Choroid plexus epithelial cell (primary cell): ENCODE measurements at places on chromosomes 7 and 10.

DNA sequence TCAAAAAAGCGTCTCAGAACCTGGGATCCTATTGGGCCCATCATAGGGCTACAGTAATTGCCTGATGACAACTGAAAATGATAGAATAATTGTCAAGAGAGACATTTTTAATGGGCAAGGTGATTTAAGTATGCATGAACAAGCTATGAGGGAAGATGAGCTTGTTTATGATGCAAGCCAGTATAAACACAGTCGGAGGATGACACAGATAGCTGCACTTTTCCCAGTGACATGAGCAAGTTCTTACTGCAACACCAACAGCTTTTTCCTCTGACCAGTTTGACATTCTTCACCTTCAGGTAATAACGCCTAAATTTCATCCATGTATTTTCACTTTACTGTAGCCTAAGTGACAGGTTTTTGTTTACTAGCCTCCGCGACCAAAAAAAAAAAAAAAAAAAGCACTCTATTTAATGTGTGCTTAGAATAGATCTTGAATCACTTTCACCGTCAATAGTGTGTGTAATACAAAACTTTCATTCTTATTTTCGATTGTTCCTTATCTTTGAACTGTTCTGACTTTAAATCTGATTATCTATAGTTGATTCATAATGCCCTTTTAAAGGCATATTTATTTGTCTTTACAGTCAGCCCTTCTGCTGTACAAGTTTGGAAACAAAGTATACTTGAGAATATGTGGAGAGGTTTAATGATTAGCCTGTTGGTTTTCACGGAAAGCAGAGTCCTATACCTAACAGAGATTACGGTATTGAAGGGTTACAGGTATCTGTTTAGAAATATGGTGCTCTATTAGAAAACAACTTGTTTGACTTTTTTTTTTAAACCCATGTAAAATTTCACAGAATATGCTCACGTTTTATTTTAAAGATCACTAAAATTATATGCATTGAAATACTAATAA is 1.7 kb downstream of the FOXP2 start:
- no peak for DNase-seq

GRCh38 chr7:45573204-45573603 is 964 bp upstream of the ADCY1 start:
- DNase-seq, result no peak

GRCh38 chr7:142883145-142883544 is 2.4 kb downstream of the TRPV6 start:
- DNase-seq, result no peak

- peak; percentile 20 for DNase-seq
Measured at GRCh38 chr7:74254858-74255379, 720 bp upstream of the RFC2 start.

- peak; percentile 72 for DNase-seq
Measured at GRCh38 chr7:106462365-106462859, 177.6 kb upstream of the NAMPT start.

- no peak for DNase-seq
Measured at GRCh38 chr7:95517458-95517857, 31.7 kb downstream of the ASB4 start.

DNA sequence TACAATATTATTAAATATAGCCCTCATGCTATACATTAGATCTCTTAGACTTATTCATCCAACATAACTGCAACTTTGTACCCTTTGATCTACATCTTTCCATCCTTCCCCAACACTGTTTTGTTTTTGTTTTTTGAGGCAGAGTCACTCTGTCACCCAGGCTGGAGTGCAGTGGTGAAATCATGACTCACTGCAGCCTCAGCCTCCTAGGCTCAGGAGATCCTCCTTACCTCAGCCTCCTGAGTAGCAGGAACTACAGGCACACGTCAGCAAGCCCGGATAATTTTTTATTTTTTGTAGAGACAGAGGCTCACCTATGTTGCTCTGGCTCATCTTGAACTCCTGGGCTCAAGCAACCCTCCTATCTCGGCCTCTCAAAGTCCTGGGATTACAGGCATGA is 53.3 kb downstream of the NT5C2 start:
- DNase-seq, result no peak

GRCh38 chr7:63925262-63925625 is 73.4 kb upstream of the ZNF722 start:
- DNase-seq, result no peak

- DNase-seq, result peak; percentile 79
Measured at GRCh38 chr7:41425926-41426325, 277.0 kb downstream of the INHBA start.

- no peak for DNase-seq
Measured at GRCh38 chr7:2954433-2954853, 89.2 kb downstream of the CARD11 start.

- no peak for DNase-seq
Measured at GRCh38 chr7:618539-619367, 99.1 kb upstream of the PDGFA start.

DNA sequence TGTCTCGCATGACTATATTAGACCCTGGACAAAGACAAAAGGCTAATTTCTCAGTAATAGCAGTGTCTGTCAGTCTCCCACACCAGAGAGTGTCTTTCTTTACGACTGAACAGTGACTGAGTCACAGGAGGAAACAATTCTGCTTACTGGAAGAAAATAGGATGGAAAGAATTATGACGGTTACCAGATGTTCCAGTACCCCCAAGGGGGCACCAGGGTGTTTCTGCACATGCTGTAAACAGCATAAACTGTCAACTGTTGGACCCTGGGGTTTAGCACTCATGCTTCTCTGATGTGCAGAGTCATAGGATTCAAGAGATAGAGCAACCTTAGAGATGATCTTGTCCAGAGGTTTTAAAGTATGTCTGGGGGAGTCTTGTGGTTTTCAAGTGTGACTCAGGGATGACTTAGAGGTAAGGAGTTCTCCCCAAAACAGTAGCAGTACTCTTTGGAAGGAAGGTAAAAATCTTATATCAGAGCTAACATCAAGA is 291.7 kb downstream of the THSD7A start:
- peak; percentile 77 for DNase-seq

DNA sequence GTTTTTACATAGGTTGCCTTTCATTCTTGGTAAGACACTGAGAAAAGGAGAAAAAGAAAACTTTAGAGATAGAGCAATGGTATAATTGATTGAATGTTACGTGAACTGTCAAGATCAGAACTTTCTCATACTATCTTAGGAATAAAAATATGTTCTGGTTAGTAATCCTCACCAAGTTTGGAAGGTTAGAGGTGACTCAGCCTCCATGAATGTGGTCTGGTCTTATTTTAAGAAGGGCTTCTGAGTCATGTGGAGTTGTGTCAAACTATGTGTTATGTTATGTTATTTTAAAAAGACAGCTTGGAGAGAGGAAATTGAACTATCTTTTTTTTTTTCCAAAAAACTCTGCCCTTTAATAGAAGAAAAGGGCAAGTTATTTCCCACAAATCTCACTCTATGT is 458.6 kb upstream of the KLF6 start:
- peak; percentile 100 for DNase-seq

DNA sequence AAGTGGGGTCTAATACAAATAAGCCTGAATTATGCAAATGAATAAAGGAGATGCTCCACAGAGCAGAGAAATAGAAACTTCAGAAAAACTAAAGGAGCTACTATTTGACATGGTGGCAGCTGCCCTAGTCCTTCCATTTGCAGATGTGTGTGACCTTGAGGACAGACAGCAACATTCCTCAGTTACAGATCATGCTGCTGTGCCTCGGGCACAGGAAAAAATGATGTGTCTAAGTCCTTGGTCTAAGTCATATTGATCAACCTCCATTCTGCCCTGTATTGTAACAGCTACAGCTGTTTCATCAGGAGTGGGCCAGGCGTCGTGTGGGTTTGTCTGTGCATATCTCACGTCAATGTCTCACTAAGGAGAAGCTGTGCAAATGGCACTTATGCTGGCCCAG is 710.4 kb downstream of the TNS3 start:
- DNase-seq, result no peak

GRCh38 chr7:17027143-17027788 is 145.5 kb upstream of the AGR3 start:
- DNase-seq, result peak; percentile 58

DNA sequence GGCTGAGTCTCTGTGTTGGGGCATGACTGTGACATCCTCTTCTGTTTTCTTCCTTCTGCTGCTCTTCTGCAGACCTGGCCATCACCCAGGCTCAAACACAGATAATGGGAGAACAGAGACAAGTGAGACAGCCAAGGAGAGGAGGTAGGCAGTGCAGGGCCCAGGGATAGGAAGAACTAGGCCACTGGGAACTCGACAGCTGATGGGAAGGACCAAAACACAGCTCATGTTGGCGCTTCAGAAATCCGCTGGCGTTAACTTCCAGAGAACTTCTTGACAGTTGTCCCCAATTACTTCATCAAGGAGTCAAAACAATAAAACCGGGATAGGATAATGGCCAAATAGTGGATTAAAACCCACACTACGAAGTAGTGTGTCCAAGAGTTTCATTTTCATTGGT is 97.0 kb upstream of the PALS2 start:
- DNase-seq, result no peak

GRCh38 chr7:44943631-44944030 is 35.2 kb downstream of the MYO1G start:
- no peak for DNase-seq

GRCh38 chr7:143172354-143172753 is 10.9 kb upstream of the TAS2R39 start:
- DNase-seq, result peak; percentile 17

- no peak for DNase-seq
Measured at GRCh38 chr7:104679085-104679484, 334.9 kb upstream of the KMT2E start.

GRCh38 chr10:120156614-120157274 is 264.2 kb downstream of the SEC23IP start:
- DNase-seq, result no peak

- DNase-seq, result no peak
Measured at GRCh38 chr7:76165973-76166403, 35.7 kb upstream of the SRRM3 start.

DNA sequence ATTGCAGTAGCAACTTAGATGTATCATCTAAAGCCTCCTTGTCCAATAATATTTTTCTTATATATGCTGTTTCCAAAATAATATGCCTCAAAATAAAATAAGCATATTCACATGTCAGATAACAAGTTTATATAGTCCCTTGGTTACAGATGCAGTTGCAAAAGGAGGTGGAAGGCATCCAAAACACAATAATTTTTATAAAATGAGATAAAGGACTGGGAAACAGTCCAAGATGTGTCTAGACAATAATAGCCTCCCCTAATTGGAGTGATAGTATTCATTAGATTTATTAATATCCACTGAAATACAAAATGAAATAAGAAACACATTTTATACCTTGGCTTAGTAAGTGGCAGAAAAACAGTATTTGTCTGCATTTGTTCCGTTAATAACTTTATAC is 30.3 kb downstream of the BCAP29 start:
- peak; percentile 56 for DNase-seq

- no peak for DNase-seq
Measured at GRCh38 chr10:75926763-75927162, 495.3 kb downstream of the LRMDA start.

GRCh38 chr7:265998-266850 is 23.7 kb upstream of the FOXL3 start:
- DNase-seq, result no peak
